Uterus (tissue), 4 donors: ENCODE measurements at places on chromosomes 5 and 9. TPM values are rescaled to one million over a fixed set of nuclear protein-coding genes. Genes with fewer than 3 reads are reported as not detected.

HTR4 gene
- not detected for total RNA-seq

CEL gene
- 0.26 TPM for total RNA-seq

ANKH gene
- total RNA-seq, result 47.7 TPM

IQGAP2 gene
- 9.1 TPM for total RNA-seq

PKD2L2 gene
- total RNA-seq, result not detected

SPINK4 gene
- total RNA-seq, result not detected

MAPKAP1 gene
- 63.0 TPM for total RNA-seq

DBH gene
- total RNA-seq, result not detected

DNA sequence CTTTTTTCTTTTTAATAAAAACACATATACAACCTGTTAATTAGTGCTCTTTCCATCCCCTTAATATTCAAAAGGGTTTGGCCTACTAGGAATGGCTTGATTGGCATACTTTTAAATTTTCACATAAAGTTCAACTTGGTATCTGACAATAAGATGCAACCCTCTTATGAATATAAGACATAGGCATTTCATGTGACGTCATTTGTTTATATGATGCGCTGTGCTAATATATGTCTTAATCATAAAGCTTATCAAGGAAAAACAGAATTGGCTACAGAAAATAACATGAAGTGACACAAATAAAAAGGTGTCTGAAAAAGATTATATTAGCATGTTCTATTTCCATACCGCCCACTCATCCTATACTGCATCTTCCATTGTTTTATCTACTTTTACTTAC lies 1642.4 kb downstream of the EFNA5 start:
- H3K27ac ChIP-seq, result no peak overlapping the region
- DNase-seq, result no peak
- no peaks in the 10 kb centered on the region for H3K36me3 ChIP-seq
- no peak overlapping the region for H3K4me3 ChIP-seq

DNA sequence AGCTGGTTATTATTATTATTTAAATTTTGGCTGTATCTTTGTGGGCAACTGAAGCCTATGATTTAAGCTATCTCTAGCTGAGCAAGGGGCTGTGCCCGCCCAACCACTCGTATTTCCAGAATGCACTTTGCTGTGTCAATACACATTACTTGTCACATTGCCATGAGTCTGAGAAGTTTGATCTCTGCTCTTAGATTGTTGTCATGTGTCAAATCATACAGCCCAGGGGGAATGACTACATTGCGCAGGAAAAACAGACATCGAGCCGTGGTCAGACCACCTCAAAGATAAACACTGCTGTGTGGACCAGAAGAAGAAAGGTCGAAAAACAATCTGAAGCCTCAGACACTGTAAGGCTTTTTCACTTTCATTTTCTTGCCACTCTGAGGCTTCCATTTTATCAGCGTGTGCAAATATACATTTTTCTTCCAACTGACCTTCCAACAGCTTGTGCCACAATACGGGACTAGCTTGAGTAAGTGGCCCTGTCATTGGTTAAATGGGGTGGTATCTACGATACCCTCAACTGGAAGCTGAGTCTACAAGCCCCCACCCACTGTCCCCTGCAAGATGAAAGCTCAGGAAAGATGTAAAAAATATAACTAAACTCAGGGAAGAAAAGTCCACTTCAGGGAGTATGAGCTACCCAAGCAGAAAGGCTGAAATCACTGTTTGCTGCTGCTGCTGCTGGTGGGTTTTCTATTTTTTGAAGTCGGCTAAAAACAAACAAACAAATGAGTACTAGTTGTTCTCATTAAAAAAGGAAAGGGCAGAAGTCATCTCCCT lies 603.0 kb downstream of the BNC2 start:
- peak overlapping the region; percentile 2 for H3K4me3 ChIP-seq
- no peaks in the 10 kb centered on the region for H3K36me3 ChIP-seq
- no peaks in the 10 kb centered on the region for H3K27me3 ChIP-seq
- peak overlapping the region; percentile 40 for H3K27ac ChIP-seq

GRCh38 chr5:65243161-65243560 lies 238.6 kb downstream of the ADAMTS6 start:
- H3K27me3 ChIP-seq, result no peaks in the 10 kb centered on the region
- DNase-seq, result no peak
- no peaks in the 10 kb centered on the region for H3K36me3 ChIP-seq
- H3K4me1 ChIP-seq, result no peaks in the 10 kb centered on the region
- H3K27ac ChIP-seq, result no peak overlapping the region

DNA sequence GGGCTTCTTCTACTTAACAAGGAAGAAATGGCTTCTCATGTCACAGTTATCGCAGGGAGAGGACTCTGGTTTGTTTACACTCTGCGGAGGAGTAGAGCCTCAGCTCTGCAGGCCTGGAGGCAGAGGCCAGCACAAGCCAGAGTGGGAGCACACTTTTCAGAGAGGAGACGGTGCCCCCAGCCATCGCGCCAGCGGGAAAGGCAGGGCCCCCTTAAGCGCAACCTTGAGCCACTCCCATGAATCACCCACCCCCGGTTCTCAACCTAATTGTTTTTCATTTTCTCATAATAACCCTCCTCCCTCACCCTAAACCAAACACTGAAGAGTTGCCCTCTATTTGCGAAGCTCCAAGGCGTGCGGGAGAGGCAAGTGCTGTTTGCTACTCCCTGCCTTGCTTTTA lies 208.4 kb upstream of the TBCA start:
- H3K27ac ChIP-seq, result no peak overlapping the region
- H3K36me3 ChIP-seq, result no peaks in the 10 kb centered on the region
- DNase-seq, result no peak
- no peaks in the 10 kb centered on the region for H3K27me3 ChIP-seq
- H3K4me1 ChIP-seq, result no peaks in the 10 kb centered on the region

- H3K4me1 ChIP-seq, result no peaks in the 10 kb centered on the region
- H3K36me3 ChIP-seq, result no peaks in the 10 kb centered on the region
- H3K4me3 ChIP-seq, result no peak overlapping the region
- H3K27ac ChIP-seq, result no peak overlapping the region
Observed at GRCh38 chr5:154092356-154093141, 53.8 kb downstream of the MFAP3 start.

DNA sequence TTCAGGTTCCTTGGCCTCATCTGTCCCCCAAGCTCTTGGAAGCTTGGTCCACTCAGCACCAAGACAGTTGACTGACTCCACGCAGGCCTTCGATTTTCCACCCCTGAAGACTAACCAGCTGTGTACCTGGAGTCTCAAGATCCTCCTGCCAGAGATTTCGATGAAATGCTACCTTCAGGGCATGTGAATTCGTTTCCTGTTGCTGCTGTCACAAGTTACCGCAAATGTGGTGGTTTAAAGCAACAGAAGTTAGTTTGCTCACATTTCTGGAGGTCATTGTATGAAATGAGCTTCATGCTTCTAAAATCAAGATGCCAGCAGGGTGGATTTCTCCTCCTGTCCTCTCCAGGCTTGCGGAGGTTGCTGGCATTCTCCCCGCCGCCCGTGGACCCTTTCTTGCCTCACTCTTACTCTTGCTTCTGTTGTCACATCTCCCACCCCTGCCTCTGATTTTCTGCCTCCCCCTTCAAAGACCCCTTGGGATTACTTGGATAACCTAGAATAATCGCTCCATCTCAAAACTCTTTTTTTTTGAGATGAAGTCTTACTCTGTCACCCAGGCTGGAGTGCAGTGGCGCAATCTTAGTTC lies 27.6 kb upstream of the RETREG1 start:
- no peaks in the 10 kb centered on the region for H3K4me1 ChIP-seq
- no peaks in the 10 kb centered on the region for H3K36me3 ChIP-seq
- no peak for DNase-seq

- H3K4me3 ChIP-seq, result no peak overlapping the region
- peak; percentile 12 for DNase-seq
- H3K4me1 ChIP-seq, result no peaks in the 10 kb centered on the region
Observed at GRCh38 chr9:133727876-133728441, 10.2 kb downstream of the SARDH start.

DNA sequence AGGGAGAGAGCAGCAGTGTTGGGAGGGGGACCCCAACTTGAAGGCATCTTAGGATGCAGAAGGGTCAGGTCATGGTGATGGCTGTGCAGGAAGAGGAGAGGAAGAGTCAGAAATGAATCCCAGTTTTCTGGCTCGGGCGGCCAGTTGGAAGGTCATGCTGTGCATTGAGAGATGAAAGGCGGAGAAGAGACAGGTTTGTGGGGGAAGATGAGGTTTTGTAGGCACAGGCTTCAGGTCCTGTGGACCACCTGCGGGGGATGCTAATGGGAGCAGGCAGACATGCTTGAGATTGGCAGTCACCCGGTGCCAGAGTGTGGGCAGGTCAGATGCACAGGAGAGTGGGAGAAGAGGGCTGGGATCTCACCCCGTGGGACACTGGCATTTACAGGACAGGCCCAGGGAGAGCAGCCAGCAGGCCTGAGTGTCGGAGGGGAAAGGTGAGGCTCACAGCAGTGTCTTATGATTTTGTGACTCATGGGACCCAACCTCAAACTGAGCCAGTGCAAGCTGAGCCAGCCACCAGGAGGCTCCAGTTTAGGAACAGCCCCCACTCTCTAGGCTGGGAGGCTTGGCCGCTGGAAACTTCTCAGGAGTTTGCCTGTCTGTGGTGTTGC lies 17.5 kb downstream of the STXBP1 start:
- no peak overlapping the region for H3K4me3 ChIP-seq
- H3K27ac ChIP-seq, result peak overlapping the region; percentile 45
- H3K36me3 ChIP-seq, result no peaks in the 10 kb centered on the region
- no peaks in the 10 kb centered on the region for H3K27me3 ChIP-seq
- H3K4me1 ChIP-seq, result peaks cover 6% of the 10 kb centered on the region
- DNase-seq, result no peak

DNA sequence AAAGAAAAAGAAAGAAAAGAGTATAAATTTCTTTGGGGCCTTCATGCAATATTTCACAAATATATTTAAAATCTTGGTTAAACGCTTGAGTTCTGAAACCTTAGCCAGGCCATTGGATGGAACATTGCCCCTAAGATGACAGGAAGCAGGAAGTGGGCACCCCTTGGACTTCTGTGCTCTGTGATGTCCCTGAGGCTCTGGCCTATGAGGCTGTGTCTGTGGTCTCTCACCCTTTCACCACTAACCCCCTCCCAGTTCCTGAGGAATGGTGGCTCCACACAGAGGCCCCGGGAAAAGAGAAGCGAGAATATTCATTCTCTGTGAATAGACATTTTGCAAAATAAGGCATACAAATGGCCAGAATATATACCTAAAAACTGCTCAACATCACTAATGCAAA lies 320.5 kb upstream of the PANK3 start:
- no peaks in the 10 kb centered on the region for H3K36me3 ChIP-seq
- no peak overlapping the region for H3K27ac ChIP-seq
- no peaks in the 10 kb centered on the region for H3K27me3 ChIP-seq

DNA sequence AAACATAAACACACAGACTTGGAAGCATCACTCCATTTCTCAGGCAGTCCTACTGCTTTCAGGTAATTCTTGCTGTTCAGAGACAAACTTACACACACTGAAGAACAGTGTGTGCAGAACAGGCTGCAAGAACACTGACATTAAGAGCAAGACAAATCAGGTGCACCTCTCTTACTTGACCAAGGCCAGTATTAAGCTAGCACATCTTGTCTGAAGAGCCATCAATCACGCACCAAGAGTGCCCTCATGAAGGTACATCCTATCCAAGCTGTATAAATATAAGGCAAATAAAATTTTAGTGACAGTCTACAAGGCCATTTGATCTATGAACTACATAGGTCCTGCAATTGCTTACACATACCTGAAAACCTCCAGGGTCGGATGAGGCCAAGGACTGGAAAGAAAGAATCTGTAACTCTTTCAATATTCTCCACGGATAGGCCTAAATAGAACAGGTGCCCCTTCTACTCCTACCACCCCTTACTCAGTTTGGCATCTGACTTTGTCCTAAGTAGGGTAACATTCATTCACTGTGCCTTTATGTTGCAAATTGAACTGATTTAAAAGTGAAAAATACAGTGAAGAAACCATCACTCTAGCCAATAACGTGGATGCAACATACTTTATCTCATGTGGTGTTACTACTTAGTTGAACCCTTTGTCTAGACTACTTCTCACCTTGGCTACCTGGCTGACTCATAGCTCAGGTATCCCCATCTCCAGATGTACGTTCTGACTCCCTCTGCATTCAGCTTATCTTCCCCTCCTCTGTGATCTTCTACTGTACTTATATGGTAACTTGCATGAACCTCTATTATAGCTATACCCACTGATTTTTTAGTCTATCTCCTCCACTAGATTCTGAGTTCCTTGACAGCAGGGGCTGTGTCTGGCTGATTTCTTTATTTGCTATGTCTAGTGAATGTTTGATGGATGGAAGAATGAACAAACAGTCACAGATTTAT lies 256.3 kb downstream of the KIAA0825 start:
- H3K27ac ChIP-seq, result no peak overlapping the region
- H3K4me3 ChIP-seq, result no peak overlapping the region
- H3K4me1 ChIP-seq, result no peaks in the 10 kb centered on the region
- H3K27me3 ChIP-seq, result no peaks in the 10 kb centered on the region
- no peak for DNase-seq
- no peaks in the 10 kb centered on the region for H3K36me3 ChIP-seq

- H3K4me3 ChIP-seq, result no peak overlapping the region
- no peak overlapping the region for H3K27ac ChIP-seq
- H3K27me3 ChIP-seq, result no peaks in the 10 kb centered on the region
- no peak for DNase-seq
- no peaks in the 10 kb centered on the region for H3K36me3 ChIP-seq
Observed at GRCh38 chr9:83466351-83466750, 71.8 kb downstream of the FRMD3 start.

DNA sequence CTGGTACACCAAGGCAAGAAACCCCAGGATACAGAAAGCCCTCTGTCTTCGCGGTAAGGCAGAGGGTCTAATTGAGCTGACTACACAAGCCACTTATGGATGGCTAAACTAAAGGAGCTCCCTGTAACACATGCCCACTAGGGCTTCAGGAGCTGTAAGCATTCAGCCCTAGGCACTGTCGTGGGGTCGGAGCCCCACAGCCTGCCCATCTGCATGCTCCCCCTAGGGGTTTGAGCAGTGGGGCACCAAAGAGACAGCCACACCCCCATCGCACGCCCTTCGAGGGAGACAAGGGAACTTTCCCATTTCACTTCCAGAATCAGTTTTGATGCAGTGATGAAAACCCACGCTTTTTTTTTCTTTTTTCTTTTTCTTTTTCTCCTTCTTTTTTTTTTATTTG lies 11.0 kb upstream of the MTMR12 start:
- no peak for DNase-seq
- H3K4me1 ChIP-seq, result no peaks in the 10 kb centered on the region
- no peaks in the 10 kb centered on the region for H3K27me3 ChIP-seq
- H3K27ac ChIP-seq, result no peak overlapping the region
- no peaks in the 10 kb centered on the region for H3K36me3 ChIP-seq

GRCh38 chr5:24364711-24365110 lies 280.1 kb downstream of the CDH10 start:
- H3K27ac ChIP-seq, result no peak overlapping the region
- DNase-seq, result no peak
